Sigmoid colon (tissue), 7 donors: ENCODE measurements at places on chromosomes 7 and 10. TPM values are rescaled to one million over a fixed set of nuclear protein-coding genes. Genes with fewer than 3 reads are reported as not detected.

The MEST gene
- polyA plus RNA-seq: 10.2 TPM

The TMEM229A gene
- polyA plus RNA-seq: not detected

The GFRA1 gene
- 6.3 TPM for polyA plus RNA-seq

The LLCFC1 gene
- polyA plus RNA-seq: not detected

The NME8 gene
- not detected for polyA plus RNA-seq

The LIMK1 gene
- polyA plus RNA-seq: 9.7 TPM

The SPDYE5 gene
- polyA plus RNA-seq: 0.03 TPM

The PTPRE gene
- polyA plus RNA-seq: 5.1 TPM

The HOXA6 gene
- 1.6 TPM for polyA plus RNA-seq

The SPAM1 gene
- polyA plus RNA-seq: not detected

The CRYGN gene
- 0.60 TPM for polyA plus RNA-seq

The PRSS37 gene
- polyA plus RNA-seq: not detected

The KIAA1549 gene
- polyA plus RNA-seq: 0.23 TPM

The HABP2 gene
- polyA plus RNA-seq: not detected

The NKX1-2 gene
- polyA plus RNA-seq: not detected

The TFR2 gene
- not detected for polyA plus RNA-seq

The LRRD1 gene
- not detected for polyA plus RNA-seq

The EPHA1 gene
- 4.2 TPM for polyA plus RNA-seq

The CALCR gene
- not detected for polyA plus RNA-seq
